HL-60 (cell line): ENCODE measurements at places on chromosomes 4 and X.
A peak's percentile ranks its signal among the peaks of the same experiment; 100 is the strongest.

DNA sequence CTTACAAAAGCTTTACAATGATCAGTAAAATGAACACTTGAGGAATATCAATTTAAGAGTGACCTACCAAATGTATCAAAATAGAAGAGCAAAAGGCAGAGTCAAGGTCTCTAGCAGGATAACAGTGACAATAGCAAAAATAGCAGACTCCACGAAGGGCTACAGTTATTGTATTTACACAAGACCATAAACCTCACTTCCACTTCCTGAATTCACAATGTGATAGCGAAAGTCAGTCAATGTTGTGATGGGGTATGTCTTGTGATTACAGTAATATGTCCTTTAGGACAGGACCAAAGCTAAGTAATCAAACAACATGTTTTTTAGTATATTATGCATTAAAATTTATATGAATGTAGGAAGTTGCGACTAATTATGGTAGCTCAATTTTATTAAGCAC is 139.6 kb downstream of the IQCM start:
- DNase-seq: no peak

DNA sequence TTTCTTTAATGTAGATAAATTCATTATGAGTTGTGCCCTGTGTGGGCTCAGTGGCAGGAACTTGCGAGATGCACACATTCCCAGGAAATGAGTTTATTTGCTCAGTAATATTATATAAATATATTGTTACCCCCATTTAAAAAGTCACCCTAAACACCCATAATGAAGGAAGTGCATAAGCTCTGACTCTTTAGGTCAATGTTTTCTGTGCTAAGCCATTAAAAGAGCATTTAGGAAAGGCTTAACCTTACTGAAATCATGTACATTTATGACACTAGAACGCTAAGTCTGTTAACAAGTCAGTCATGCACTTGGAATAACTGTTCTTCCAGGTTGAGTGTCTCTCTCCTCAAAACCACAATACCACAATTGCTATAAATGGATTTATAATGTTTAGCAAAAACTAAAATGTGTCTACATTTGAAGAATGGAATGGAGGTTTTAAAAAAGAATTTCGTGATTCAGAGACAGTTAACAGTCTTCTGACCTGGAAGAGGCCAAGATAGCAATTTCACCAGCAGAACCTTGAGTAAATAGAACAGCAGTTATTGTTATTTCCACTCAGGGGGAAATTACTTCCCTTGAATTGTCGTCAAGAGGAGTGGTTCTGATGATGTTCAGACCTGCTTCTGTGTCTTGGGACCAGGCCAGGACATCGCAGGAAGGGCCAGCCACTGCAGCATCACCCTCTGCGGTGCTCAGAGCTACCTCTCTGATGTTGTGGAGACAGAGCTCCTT is 91.1 kb upstream of the VEGFC start:
- no peak for DNase-seq

DNA sequence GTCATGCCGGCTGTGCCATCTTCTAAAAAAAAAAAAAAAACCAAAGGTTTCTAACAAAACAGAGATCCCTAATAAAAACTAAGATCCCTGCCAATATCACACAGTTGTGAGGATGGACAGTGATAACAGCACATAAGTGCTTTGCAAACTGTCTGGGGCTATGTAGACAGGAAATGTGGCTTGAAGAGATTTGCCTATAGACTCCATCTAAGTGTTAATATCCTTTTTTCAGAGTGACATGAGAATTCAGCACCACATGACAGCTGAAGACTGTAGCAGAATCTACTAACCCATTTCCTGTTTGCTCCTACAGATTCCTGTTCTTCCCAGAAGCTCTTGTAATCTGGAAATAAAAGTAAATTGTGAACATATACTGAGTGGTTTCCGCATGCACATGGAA is 215.4 kb downstream of the KDR start:
- DNase-seq: no peak

DNA sequence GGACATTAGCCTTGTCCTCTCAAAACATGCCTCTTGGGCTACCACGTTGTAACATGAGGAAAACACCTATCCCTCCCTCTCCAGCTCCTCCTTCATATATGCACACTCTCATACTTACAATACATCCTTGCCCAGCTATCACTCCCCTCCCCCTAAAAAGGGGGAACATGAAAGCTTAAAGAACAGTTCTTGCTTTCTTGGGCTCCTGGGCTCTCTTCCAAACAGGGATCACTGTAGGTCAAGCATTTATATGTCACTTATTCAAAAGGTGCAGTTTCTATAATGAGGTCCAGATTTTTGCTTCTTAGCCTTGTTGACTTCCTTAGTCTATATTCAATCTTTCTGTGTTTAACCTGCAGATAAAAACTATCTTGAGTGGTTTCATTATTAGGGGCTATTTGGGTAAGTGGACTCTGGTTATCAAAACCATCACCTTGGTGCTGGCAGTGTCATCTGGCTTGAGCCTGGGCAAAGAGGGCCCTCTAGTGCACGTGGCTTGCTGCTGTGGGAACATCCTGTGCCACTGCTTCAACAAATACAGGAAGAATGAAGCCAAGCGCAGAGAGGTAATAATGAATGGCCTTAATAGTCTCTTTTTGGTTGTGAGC is 119.4 kb downstream of the AKAP4 start:
- peak; percentile 34 for DNase-seq

DNA sequence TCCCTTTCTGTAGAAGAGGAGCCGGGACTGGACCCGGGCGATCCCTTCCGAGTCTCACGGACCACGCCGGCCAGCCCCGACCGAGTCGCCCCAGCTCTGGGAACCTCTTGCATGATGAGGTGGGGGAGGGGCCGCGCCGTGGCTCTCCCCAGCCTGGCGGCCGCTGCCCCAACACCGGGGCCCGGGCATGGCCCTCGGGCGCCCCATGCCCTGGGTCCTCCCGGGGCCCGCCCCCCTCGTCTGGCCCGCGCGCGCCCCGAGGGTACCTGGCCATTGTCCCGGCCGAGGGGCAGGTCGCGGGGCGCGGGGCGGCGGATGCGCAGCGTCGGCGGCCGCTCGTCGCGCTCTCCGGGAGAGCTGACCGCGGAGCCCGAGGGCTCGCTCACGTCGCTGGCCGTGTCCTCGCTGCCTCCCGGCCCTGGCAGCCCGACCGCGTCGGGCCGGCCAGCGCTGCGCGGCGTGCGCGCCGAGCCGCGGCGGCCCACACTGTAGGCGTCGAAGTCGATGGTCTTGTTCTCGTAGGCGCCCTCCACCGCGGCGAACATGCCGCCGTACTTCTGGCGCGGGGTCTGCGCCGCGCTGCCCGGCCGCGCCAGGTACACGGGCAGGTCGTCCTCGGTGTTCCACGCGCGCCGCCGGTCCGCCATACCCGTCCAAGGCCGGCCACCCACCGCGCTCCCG is 423 bp downstream of the CRMP1 start:
- no peak for DNase-seq

DNA sequence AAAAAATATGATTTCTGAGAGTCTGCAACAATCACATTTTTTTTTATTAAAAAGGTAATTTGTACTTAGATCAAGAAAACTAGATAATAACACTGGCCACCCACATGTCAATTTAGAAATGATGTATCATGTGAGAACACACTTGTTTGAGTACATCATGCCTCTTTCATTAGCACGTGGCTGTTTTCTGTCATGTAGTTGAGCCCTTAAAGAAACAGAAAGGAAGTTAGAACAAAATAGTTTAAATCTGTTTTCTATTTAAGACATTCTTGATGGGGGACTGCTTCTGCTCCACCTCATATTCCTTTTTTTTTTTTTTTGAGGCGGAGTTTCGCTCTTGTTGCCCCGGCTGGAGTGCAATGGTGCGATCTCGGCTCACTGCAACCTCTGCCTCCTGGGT is 207.5 kb downstream of the NSUN7 start:
- no peak for DNase-seq

DNA sequence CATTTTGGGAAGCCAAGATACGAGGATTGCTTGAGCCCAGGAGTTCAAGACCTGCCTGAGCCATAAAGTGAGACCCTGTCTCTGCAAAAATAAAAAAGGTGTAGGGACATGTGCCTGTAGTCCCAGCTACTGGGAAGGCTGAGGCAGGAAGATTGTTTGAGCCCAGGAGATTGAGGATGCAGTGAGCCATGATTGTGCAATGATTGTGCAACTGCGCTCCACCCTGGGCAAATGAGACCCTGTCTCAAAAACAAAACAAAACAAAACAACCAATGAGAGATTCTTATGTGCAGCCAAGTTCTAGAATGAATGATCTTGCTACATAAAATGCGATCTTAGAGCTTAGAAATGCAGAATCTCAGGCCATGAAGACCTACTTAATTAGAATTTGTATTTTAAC is 22.5 kb downstream of the SLC9B2 start:
- DNase-seq: no peak

- DNase-seq: no peak
Observed at GRCh38 chr4:111854494-111855087, 290.7 kb upstream of the FAM241A start.

GRCh38 chr4:182213004-182213403 is 30.2 kb upstream of the TENM3 start:
- DNase-seq: no peak

DNA sequence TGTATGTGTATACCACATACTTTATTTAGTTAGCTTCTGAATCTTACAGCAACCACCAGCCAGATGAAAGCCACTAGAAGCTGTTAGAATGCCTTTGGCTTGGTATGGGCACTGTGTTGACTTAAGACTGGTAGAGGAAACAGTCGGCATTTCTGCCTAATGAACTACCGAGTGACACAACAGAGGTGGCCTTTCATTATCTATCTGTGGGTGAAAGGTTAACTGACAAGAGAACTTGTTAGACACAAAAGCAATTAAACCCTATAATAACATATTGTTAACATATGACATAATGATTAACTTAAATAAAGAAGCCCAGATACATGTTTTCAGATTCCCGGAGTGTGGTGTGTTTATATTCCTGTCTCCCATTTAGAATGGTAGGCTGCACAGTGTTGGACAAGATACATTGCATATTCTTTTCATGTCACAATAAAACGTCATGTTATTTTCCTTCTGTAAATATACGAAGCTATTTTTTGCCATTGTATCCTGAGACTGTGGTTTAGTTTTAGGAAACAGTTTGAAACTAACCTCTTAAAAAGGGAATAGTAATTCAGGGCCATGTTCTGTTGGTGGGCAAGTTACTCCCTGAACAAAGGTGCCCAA is 181.5 kb downstream of the SLIT2 start:
- DNase-seq: no peak

- no peak for DNase-seq
Observed at GRCh38 chr4:95839891-95840290, at the start of gene PDHA2. TSS of gene PDHA2 (plus strand) at chr4:95840093. CDS start at chr4:95840151, 58 bp downstream.

DNA sequence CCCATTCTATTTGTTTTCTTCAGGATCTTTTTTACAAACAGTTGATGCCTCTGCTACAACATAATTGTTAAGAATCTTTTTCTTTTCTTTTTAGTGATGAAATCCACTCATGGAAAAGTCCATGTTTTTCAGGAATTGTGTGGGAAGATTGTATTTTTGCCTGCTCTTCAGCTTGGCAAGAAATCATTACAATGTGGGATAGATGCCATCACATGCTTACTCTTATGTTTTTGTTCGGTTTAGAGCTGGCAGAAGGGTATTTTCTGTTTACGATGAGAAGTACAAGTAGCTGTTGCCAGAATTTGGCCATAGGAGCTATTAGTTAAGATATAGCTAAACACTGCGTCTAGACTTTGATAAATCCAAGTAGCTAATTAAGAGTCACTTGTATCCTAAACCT is 2585.3 kb downstream of the ARAP2 start:
- DNase-seq: no peak

DNA sequence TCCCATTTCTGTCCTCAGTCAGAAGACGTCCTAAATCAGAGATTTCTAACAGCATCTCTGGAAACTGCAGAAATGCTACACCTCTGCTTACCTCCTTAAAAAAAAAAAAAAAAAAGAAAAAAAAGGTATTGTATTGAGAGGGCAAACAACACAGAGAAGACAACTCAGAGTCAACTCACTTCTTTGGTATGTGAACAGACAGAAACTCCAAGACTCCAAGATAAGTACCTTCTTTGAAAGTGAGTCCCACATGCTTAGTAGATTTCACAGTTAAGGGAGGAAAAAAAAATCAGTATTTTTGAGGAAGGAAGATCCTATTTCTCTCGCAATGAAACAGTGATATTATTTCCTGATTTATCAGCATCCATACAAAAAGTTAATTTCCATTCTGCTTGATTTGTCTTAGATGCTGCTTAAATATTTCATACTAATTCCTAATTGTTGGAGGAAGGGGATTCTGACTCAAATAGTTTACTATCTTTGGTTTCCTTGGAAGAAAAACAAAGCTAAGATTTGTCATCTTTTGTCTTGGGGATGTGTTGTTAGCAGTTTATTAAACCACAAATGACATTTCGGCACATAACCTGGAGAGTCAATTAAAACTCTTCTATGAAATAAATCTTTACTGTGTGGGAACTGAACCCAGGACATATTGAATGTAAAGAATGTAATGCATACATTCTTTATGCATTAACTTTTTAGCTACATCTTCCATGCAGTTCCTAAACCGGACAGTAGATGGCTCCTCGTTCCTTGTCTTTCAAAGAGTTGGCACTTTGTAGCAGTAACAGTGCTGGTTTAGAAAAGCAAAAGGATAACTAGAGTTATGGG is 4.7 kb downstream of the RASGEF1B start:
- DNase-seq: no peak

DNA sequence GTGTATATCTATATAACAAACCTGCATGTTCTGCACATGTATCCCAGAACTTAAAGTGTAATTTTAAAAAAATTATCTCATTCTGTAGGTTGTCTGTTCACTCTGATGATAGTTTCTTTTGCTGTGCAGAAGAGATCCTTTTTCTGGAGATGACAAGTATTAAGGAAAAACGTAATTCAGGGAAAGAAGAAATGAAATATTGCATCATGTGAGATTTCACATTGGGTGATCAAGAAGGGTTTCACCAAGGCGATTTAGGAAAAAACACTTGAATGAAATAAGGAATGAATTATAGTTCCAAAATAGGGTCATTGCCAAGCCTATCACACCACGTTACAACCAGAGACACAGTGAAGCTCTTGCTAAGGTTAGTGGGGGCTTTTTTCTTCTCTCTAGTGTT is 227.9 kb downstream of the HNRNPD start:
- DNase-seq: no peak

- no peak for DNase-seq
Observed at GRCh38 chr4:181848357-181848756, 394.8 kb upstream of the TENM3 start.

DNA sequence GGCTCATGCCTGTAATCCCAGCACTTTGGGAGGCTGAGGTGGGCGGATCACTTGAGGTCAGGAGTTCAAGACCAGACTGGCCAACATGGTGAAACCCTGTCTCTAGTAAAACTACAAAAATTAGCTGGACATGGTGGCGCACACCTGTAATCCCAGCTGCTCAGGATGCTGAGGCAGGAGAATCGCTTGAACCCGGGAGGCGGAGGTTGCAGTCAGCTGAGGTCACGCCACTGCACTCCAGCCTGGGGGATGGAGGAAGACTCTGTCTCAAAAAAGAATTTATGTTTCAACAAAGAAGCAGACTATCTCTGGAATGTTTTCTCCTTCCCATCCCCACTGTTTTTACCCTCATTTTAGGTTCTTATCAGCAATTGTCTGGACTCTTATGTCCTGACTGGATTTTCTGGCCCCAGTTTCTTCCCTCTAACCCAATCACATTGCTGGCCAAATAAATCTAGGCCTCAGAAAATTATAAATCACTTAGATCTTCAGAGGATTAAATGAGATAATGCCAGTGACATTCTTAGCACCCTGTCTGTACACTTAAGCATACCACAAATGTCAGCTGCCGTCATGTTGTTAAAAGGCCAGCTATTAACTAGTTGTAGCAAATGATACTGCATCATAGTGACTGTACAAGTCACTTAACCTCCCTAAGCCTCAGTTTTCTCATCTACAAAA is 44.9 kb upstream of the PRSS48 start:
- no peak for DNase-seq
